ENCODE measurements at places on chromosomes 16 and 17. TPM values are rescaled to one million over a fixed set of nuclear protein-coding genes. Genes with fewer than 3 reads are reported as not detected.

ADAD2 gene
- not detected for polyA plus RNA-seq

HERPUD1 gene
- 306 TPM for polyA plus RNA-seq

HOXB1 gene
- polyA plus RNA-seq: not detected

TUFM gene
- 118 TPM for polyA plus RNA-seq

KRTAP4-1 gene
- polyA plus RNA-seq: 0.12 TPM

SULT1A4 gene
- 0.55 TPM for polyA plus RNA-seq

TOM1L1 gene
- 50.4 TPM for polyA plus RNA-seq

Data from BJ (cell line).